ENCODE measurements at places on chromosomes 4 and X. TPM values are rescaled to one million over a fixed set of nuclear protein-coding genes. Genes with fewer than 3 reads are reported as not detected.

- no peak for DNase-seq
These were observed 112.5 kb downstream of the SH3KBP1 start for GRCh38 chrX:19774905-19775304.

DNA sequence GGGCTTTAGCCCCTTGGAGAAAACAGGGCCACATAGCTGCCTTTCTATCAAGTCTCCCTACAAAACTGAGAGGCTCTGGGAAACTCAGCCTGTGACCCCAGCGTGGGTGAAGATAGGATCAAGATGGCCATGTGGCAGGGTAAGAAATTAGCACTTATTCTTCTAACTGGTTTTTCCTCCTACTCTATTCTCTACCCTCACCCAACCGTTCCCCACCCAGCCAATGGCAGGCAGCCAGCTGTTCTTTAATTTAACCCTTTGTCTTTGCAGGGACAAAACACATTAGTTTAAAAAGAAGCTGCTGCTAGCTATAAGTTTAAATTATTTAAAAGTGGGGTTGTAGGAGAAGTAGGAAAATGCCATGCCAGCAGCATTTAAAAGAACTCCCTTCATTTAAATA is 2.8 kb downstream of the CLCN5 start:
- no peak for DNase-seq

GRCh38 chr4:186878203-186878776 is 154.6 kb upstream of the FAT1 start:
- no peak for DNase-seq

The AWAT1 gene
- not detected for total RNA-seq

The XAGE1A gene
- total RNA-seq = not detected

Measured in fibroblast of lung (primary cell).